BE2C (cell line): ENCODE measurements at places on chromosomes 7 and 10.

- no peak for DNase-seq
Observed at GRCh38 chr7:129907122-129907736, 45.5 kb downstream of the UBE2H start.

- no peak for DNase-seq
Observed at GRCh38 chr7:49980465-49980864, 112.6 kb downstream of the ZPBP start.

GRCh38 chr7:29030781-29031275 is 72.7 kb upstream of the TRIL start:
- no peak for DNase-seq

DNA sequence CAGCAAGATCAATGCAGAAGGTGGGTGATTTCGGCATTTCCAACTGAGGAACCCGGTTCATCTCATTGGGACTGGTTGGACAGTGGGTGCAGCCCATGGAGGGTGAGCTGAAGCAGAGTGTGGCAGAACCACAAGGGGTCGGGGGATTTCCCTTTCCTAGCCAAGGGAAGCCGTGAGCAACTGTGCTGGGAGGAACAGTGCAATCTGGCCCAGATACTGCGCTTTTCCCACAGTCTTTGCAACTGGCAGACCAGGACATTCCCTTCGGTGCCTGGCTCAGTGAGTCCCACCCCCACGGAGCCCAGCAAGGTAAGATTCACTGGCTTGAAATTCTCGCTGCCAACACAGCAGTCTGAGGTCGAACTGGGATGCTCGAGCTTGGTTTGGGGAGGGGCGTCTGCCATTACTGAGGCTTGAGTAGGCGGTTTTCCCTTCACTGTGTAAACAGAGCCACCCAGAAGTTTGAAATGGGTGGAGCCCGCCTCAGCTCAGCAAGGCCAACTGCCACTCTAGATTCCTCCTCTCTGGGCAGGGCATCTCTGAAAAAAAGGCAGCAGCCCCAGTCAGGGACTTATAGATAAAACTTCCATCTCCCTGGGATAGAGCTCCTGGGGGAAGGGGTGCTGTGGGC is 58.6 kb upstream of the SLC26A5 start:
- no peak for DNase-seq
